ENCODE measurements at places on chromosomes 5 and 9.

DNA sequence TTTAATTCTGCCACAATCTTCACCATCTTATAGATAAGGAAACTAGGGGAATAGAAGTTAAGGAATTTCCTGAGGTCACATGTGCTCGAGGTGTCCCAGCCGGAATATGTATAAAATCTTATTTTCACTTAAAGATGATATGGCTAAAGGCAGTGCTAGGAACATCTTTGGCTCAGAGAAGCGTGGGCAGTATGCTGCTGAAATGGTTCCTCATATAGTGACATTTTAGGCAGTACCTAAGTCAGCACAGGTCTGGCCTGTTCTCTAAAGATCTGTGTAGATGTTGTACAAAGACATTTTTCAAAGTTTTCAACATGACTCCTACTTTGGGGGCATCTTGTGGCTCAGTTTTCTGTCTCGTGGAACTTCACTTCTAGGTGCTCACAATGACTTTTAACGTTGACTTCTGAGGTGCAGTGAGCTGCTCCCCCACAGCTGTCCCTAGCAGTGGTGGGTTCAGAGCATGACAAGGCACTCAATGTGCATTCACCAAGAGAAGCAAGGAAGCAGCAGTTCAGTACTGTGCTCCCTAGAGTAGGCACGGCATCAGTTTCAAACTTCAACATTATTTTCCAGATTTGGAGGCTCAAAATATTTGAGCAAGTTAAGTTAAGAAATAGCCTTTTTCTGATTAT is 40.3 kb downstream of the TNFAIP8 start:
- DNase-seq = no peak

- no peak for DNase-seq
Measured at GRCh38 chr9:93576258-93577077, at the start of gene PHF2. Gene PHF2, plus strand, starts transcription at chr9:93576584. Its CDS starts 190 bp downstream, at chr9:93576774.

- no peak for DNase-seq
Measured at GRCh38 chr5:137837491-137838394, 29.9 kb upstream of the MYOT start.

- DNase-seq = peak; percentile 64
Measured at GRCh38 chr5:159262472-159262858, 625 bp upstream of the UBLCP1 start.

- DNase-seq = no peak
Measured at GRCh38 chr5:73312872-73313510, 135.6 kb downstream of the FOXD1 start.

- no peak for DNase-seq
Measured at GRCh38 chr5:68798877-68799843, 294.7 kb upstream of the SLC30A5 start.

- no peak for DNase-seq
Measured at GRCh38 chr9:87696641-87697040, 29.3 kb upstream of the CTSL start.

DNA sequence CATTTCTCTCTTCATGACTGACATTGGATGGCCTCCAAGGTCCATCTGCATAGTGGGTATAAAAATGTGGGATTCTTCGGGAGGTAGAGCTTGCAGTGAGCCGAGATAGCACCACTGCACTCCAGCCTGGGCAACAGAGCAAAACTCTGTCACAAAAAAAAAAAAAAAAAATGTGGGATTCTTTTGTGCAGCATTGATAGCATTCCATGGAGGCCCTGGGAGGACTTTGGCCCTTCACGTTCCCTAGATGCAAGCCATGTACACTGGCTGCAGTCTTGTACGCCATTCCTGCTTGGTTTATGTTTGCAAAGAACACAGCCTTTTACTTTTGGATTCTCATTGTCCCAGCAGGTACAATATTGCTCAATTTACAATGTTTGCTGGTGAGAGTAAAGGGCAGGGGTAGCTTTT is 157.8 kb downstream of the SLCO4C1 start:
- DNase-seq = no peak

- no peak for DNase-seq
Measured at GRCh38 chr5:123095798-123096120, 6.7 kb downstream of the PRDM6 start.

- DNase-seq = no peak
Measured at GRCh38 chr5:61167382-61167781, 5.1 kb upstream of the SMIM15 start.

- DNase-seq = no peak
Measured at GRCh38 chr5:64163135-64163534, 2.5 kb upstream of the RNF180 start.

DNA sequence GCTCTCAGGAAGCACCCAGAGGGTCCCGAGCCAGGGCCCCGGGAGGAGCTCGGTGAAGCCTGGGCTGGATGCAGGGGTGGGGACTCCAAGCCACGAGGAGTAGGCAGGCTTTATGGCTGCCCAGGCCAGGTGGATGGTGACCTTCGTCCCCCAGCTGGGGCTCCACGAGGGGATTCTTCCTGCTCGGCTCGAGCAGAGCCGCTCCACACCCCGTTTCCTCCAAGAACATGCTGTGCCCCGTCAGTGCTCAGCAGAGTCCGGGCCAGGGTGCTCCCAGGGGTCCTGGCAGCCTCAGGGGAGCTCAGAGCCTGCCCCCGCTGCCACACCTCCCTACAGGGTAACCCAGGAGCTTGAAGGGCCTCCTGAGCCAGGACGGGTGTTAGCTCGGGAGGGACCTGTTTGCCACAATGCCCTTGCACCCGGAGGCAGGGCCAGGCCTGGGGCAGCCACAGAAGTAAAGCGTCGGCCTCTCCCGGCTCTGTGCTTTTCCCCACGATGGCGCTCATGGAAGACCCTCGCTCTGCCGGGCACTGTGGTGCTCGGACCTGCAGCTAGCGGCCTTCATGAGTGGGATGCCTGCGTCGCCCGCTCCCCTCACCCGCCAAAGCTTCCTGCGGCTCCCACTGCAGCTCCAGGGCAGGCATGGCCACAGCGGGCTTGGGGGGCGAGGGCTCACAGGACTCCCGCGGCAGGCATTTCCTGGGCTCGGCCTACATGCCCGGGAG is 86.8 kb downstream of the KCNT1 start:
- no peak for DNase-seq

DNA sequence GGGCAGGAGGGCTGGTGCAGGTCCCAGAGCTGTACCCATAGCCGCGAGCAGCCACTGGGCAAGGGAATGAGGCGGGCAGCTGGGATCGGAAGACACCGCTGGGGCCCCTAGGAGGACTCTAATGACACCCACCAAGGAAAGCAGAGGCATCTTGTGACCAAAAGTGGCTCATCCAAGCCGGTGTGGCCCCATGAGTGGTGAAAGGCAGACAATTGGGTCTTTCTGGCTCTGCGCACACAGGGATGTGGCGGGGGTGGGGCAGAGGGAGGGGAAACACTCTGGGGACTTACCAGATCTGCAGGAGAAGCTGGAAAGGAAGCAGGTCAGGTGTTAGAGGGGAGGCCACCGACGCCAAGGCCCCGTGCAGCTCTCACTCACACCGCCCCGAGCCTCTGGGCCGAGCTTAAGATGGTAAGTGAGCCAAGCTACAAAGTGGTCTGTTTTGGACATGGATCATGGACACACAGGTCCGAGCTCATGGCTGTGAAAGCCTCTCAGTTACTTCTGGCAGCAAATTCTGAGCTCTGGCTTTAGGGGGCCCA is 42.3 kb upstream of the SARDH start:
- DNase-seq = no peak

GRCh38 chr5:138467711-138468132 is 2.4 kb downstream of the EGR1 start:
- no peak for DNase-seq

DNA sequence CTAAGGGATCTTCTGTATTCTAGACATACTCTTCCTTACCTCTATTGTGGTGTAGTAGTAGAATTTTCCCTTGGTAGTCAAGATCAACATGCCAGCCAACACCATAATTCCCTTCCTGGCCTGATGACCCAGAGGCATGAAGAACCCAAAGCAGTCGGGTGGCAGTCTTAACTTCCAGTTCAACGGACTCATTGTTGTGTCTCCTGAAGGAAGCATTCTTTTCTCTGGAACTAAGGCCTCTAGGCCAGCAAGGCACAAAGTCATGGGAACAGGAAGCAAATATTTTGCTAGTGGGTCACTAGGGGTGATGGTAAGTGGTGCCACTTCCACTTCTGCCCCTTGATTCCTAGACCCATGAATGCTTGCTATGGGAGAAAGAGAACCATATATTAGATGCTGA is 55.2 kb upstream of the DAPK1 start:
- DNase-seq = no peak

GRCh38 chr5:114957384-114957783 is 212.3 kb downstream of the TRIM36 start:
- DNase-seq = no peak

DNA sequence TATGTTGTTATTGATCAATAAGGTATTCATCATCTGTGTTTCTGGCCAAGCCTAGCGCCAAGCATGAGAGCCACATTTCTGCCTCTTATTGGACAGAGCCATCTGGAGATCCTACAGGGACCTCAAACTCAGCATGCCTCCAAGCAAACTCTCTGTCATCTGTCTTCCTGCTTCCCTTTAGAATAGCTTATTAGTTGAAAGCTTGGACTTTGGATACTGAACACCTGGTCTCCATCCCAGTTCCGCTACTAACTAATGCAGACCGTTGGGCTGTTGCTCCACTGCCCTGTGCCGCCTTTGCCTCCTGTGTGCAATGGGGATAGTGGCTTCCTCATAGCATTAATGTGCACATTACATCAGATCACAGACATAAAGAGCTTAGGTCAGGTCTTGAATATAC is 65.5 kb downstream of the MAP1B start:
- no peak for DNase-seq
